ENCODE measurements at places on chromosomes 13 and 19.

GRCh38 chr19:45245826-45246225, 619 bp upstream of the EXOC3L2 start:
- DNase-seq, result no peak

DNA sequence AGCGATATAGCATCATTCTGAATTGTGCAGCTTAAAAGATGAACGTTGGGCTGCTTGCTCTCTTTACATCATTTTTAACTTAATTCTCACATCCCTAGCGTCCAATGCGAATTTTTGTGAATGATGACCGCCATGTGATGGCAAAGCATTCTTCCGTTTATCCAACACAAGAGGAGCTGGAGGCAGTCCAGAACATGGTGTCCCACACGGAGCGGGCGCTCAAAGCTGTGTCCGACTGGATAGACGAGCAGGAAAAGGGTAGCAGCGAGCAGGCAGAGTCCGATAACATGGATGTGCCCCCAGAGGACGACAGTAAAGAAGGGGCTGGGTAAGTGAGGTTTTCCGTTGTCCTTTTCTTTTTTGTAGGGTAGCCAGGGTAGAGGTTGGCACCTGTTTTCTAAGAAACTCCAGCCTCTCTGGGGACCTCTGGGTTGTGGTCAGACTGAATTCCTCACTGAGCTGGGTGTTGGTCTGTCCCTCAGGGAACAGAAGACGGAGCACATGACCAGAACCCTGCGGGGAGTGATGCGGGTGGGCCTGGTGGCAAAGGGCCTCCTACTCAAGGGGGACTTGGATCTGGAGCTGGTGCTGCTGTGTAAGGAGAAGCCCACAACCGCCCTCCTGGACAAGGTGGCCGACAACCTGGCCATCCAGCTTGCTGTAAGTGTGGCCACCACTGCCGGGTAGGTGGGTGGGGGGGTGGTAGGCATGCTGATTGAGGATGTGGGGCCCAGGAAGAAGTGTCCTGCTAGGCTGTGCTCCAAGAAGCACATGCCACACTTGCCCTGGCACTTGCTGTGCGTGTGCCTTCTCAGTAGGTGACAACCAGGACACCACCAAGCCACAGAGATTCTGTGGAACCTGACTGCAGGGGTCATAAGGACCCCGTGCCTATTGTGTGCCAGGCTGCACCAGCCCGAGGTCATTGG, 17.0 kb downstream of the ILF3 start:
- DNase-seq, result no peak

GRCh38 chr13:45521297-45521696, 56.6 kb downstream of the COG3 start:
- DNase-seq, result peak; percentile 62

DNA sequence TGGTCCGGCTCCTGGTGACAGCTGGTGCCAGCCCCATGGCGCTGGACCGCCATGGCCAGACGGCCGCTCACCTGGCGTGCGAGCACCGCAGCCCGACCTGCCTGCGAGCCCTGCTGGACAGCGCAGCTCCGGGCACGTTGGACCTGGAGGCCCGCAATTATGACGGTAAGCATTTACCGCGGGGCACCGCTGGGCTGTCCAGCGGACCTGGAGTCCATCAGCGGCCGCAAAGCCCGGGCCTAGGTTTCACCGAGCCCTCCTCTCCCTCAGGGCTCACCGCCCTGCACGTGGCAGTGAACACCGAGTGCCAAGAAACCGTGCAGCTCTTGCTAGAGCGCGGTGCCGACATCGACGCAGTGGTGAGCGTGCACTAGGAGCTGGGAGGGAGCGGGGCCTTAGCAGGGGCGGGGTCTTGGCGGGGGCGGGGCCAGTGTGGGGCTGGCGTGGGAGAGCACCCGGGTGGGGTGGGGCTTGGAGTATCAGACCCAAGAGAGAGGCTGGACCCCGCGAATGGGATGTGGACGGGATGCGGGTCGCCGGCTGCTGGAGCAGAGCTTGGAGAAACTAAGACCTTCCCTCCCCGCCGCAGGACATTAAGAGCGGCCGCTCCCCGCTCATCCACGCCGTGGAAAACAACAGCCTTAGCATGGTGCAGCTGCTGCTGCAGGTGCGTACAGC, 8.7 kb downstream of the BCL3 start:
- DNase-seq, result no peak

DNA sequence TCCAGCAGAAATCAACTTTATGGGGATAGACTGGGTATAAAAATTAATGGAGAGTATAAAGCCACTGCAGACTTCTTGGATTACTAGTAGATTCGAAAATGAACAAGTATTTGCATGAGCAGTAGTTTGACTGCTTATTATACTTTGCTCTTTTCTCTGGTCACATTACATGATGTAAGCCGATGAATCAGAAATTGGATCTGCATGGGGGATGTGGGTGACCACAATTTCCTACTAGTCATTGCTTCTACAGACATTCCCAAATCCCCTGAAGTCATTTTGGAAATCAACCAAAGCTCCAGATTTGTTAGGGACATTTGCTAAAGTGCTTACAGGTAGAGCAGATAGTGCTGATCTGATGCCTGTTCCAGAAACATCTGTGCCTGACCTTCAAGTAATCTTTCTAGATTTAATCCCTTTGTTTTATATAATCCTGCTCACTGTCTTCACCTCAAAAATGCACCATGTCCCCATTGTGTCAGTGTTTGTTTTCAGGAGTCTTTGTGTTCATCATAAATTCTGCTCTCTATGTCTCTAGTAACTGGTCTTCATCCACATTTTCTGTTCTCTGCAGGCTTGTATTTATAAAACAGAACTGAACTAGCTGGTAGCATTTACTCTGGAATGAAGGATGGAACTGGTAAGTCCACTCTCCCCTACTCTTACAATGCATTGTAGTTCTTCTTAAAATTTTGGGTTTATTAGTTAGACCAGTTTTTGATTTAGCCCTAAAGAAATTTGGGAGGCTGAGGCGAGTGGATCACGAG, 201.5 kb upstream of the CSNK1A1L start:
- DNase-seq, result peak; percentile 91

DNA sequence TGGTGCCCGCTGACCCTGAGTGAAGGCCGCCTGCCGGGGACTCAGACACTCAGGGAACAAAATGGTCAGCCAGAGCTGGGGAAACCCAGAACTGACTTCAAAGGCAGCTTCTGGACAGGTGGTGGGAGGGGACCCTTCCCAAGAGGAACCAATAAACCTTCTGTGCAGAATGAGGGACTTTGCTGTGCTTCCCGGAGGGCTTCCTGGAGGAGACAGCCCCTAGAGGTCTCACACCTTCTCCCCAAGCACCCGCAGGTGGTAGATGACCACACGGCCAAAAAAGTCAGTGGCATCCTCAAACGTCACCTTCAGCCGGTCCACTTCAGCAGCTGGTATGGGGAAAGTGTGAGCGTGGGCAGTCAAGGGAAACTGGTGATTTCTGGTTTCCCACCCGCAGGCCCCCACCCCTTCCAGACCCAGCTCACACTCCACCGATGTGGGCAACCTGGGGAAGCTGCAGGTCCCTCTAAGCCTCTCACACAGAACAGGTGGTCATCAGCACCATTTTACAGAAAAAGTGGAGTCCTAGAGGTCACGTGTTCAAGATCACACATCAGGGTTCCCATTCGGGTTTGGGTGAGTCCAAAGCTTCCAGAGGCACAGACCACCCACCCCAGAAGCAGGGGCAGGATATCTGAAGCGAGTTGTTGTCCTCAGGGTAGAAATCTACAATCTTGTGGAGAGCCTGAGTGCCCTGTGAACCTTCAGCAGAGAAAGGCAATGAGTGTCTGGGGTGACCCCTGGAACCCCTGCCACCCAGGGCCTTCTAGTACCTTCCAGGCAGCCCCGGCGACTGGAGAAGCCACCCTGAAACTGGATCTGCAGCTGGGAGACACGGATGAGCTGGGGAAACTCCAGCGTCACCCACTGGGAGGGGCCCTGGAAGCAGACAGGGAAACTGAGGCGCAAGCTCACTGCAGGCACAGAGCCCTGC, 1.2 kb downstream of the NR2C2AP start:
- no peak for DNase-seq

GRCh38 chr13:54489359-54489758, 1460.7 kb downstream of the OLFM4 start:
- DNase-seq, result no peak

GRCh38 chr13:73935991-73936390, 198.2 kb downstream of the KLF12 start:
- DNase-seq, result no peak

DNA sequence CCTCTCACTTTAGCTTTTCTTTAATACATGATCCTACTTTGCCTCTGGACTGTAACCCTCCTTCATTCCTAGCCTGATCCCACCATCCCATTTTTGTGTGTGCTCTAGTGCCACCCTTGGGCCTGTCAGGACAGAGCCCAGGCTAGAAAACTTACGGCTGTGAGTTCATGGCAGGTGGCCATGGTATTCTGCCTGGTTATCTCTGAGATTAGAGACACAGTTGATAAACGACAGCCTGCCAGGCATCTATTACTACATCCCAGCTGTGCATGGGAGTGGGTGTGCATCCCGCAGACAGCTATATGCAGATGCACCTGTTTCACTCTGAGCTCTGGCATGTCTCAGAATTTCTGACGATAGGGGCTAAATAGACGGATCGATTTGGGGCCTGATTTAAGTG, 110.9 kb downstream of the HS6ST3 start:
- no peak for DNase-seq

GRCh38 chr13:33262997-33263396, 22.6 kb downstream of the STARD13 start:
- no peak for DNase-seq

GRCh38 chr19:39154629-39155100, 29.1 kb downstream of the PAK4 start:
- DNase-seq, result no peak

DNA sequence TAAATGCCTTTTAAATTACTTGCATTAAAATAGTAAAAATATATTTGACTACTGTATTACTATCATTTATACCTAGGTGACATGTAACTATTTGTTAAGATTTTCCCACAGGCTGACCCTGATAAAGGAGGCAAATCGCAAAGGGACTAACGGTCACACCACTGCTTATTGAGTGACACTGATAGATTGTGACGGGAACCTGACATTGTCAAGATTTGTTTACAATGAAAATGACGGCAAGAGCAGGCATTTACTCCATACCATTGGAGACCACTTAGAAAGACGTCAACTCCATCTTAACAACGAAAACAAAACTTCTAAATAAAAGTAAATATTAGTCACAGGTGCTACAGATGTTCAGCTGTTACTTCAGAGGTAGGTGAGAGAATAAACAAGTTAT, 289.0 kb downstream of the DACH1 start:
- no peak for DNase-seq

DNA sequence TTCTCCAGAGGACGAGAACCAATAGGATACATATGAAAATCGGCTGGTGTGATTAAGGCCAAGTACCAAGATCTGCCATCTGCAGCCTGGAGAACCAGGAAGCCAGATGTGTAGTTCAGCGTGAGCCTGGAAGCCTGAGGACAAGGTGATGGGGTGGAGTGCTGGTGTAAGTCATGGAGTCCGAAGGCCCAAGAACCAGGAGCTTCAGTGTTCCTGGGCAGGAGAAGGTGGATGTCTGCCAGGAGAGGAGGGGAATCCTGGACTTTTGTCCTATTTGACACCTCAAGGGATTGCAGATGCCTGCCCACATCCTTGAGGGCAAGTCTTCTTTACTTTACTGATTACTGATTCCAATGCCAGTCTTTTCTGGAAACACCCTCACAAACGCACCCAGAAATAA, 71.5 kb downstream of the SPATA13 start:
- no peak for DNase-seq

DNA sequence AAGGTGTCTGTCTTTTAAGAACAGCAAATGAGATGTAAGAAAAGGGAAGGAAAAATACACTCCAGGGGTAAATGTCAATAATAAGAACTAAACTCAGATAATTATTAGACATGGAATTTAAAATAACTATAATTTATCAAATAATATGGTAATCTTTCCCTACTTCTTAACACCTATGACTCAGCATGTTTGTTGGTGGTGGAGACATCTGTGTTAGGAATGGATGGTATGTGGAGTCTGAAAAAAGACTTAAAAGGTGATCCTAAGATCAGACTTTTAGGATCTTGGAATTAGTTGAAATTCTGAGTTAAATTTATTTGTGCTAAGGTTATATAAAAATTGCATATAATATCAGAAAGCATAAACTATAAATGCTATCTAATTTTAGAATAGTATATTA, 915.1 kb downstream of the SLITRK5 start:
- DNase-seq, result no peak

DNA sequence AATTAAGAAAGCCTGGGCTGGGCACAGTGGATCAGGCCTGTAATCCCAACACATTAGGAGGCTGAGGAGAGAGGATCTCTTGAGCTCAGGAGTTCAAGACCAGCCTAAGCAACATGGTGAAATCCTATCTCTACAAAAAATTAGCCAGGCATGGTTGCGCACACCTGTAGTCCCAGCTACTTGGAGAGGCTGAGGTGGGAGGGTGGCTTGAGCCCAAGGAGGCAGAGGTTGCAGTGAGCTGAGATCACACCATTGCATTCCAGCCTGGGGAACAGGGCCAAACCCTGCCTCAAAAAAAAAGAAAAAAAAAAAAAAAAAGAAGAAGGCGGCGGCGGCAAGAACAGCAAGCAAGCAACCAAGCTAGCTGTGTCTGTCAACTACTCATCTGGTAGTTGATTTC, 26.7 kb downstream of the TSC22D1 start:
- DNase-seq, result no peak

GRCh38 chr13:93872376-93872775, 607.1 kb downstream of the DCT start:
- DNase-seq, result no peak

DNA sequence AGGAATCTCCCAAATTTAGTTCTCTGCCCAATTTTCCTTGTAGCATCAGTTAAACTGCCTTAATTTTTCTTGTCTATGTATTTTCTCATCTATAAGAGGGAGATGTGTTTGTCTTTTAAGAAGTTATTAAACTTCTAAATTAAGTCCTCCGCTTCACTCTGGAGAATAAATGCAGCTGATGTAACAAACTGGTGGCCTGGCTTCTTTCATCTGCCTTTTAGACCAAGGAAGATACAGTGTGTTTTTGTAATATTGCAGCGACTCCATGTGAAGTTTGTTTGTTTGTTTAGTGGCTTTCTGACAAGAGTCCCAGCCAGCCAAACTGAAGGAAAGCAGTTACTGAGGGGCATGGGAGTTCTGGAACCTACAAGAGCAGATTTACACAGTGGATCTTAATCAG, 56.4 kb downstream of the KLF12 start:
- no peak for DNase-seq

DNA sequence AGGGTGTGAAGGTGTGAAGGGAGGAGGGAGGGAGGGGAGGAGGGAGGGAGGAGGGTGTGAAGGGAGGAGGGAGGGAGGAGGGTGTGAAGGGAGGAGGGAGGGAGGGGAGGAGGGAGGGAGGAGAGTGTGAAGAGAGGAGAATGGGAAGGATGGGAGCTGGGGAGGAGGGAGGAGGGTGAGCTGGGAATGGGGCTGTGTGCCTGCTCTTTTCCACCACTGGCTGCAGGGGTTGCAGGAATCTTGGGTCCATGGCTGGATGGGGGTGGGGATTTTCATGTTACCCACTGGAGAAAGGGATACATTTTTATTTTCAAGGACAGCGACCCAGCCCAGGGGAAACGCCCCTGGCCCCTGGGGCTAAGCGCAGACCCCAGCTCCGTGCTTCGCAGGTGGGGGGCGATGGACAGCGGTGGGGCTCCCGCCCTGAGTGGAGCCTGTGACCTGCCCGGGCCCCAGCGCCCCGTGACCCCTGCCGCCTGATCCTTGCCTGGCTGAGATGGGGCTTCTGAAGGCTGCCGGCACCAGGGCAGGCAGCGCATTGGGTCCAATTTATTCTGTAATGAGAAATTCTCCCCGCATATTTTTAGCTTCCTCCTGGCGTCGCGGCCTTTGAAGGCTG, 3.0 kb upstream of the EFNA2 start:
- no peak for DNase-seq

Data from skeletal muscle cell (primary cell).